Liver (tissue), 10 donors: ENCODE measurements at places on chromosomes 13 and 19.

DNA sequence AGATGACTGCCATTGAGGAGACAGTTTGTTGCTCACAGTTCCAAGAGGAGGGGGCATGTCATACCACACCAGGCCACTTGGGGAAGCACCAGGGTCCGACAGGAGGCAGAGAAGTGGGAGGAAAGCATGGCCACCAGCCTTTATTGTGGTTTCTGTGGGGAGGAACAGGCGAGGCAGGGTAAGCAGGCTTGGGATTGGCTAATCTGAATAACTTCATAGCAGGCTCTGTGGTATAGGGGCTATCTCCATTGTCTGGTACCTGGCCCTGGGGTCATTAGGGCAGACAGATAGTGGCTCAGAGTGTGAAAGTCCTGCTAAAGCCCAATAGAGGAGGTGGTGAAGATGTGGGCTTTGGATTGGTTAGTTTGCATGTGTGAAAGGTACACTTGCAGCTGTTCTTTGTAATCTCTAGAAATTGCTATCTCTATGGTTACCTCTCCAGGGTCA is 35.5 kb downstream of the CBY2 start:
- DNase-seq, result no peak

- no peak for DNase-seq
Measured at GRCh38 chr19:45780448-45781213, 1.7 kb downstream of the DMPK start.

- DNase-seq, result no peak
Measured at GRCh38 chr13:35886332-35887114, 244.7 kb downstream of the DCLK1 start.

- DNase-seq, result no peak
Measured at GRCh38 chr13:113160983-113161382, 2.5 kb downstream of the PROZ start.
